Activated CD8-positive, alpha-beta T cell treated with anti-CD3 and anti-CD28 coated beads, Interleukin-2, amount 10 ng/mL, durations not matched to agents 7 days and 5 days (primary cell): ENCODE measurements at places on chromosomes 11 and 22.

- no peak overlapping the region for H3K27ac ChIP-seq
- peaks cover 2% of the 10 kb centered on the region for H3K27me3 ChIP-seq
- H3K4me3 ChIP-seq: no peak overlapping the region
- no peaks in the 10 kb centered on the region for H3K4me1 ChIP-seq
These were observed 49.6 kb upstream of the NECTIN1 start for GRCh38 chr11:119778391-119779194.

- H3K4me3 ChIP-seq: no peak overlapping the region
- no peak for DNase-seq
- H3K27ac ChIP-seq: no peak overlapping the region
- H3K4me1 ChIP-seq: no peaks in the 10 kb centered on the region
These were observed 31.6 kb upstream of the KCNQ1OT1 start for GRCh38 chr11:2731130-2732125.

- peak overlapping the region; percentile 67 for H3K27ac ChIP-seq
- peak; percentile 59 for DNase-seq
- H3K27me3 ChIP-seq: no peaks in the 10 kb centered on the region
- H3K36me3 ChIP-seq: peaks cover 10% of the 10 kb centered on the region
- peaks cover 65% of the 10 kb centered on the region for H3K4me1 ChIP-seq
- H3K4me3 ChIP-seq: peak overlapping the region; percentile 92
These were observed 437 bp downstream of the KIAA0930 start for GRCh38 chr22:45240104-45240809.

GRCh38 chr11:71339396-71339881 is 87.1 kb upstream of the SHANK2 start:
- DNase-seq: no peak
- H3K4me3 ChIP-seq: no peak overlapping the region
- H3K4me1 ChIP-seq: no peaks in the 10 kb centered on the region
- no peaks in the 10 kb centered on the region for H3K36me3 ChIP-seq

DNA sequence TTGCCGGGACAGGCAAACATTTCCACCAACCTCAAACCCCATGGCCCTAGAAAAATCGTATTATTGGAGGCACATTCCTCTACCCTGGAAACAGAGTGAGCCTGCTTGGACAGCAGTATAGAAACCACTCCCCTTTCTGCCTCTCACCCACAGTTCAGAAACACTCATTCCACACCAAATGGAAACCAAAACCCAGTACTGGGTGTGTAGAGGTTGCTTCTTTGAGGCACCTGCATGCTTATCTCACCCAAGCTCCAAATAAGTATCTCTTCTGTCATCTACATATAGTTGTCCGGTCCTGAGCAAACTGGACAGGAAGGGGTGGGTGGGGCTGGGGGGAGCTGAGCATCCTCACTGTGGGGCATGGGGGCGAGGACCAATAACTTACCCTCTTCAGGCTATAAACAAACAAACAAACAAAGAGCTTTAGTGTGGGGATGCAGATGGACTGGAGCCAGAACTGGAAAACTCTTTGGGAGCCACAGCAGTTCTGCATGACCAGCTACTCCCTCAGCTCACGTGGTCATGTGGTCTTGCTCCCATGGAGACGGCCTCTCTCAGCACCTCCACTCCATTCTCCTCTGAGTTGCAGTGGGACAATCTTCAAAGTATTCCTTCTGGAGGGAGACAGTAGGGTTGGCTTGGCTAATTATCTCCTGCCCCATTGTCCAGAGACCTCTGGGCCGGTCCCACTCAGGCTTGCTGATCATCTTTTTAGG is 1.0 kb upstream of the PLAAT2 start:
- H3K27ac ChIP-seq: peak overlapping the region; percentile 75
- H3K4me1 ChIP-seq: peaks cover 66% of the 10 kb centered on the region
- peak; percentile 59 for DNase-seq
- no peak overlapping the region for H3K4me3 ChIP-seq

DNA sequence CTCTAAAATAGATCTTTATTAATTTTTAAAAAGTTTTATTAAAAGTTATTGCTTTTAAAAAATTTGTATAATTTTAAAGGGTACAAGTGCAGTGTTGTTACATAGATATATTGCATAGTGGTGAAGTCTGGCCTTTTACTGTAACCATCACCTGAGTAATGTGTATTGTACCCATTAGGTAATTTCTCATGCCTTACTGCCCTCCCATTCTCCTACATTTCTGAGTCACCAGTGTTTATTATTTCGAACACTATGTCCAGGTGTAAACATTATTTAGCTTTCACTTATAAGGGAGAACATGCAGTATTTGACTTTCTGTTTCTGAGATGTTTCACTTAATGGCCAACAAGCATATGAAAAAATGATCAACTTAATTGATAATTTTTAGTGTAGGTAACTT is 2.3 kb downstream of the OR51G1 start:
- no peaks in the 10 kb centered on the region for H3K4me1 ChIP-seq
- no peak for DNase-seq
- H3K4me3 ChIP-seq: no peak overlapping the region
- H3K36me3 ChIP-seq: no peaks in the 10 kb centered on the region
- no peak overlapping the region for H3K27ac ChIP-seq
- no peaks in the 10 kb centered on the region for H3K27me3 ChIP-seq

DNA sequence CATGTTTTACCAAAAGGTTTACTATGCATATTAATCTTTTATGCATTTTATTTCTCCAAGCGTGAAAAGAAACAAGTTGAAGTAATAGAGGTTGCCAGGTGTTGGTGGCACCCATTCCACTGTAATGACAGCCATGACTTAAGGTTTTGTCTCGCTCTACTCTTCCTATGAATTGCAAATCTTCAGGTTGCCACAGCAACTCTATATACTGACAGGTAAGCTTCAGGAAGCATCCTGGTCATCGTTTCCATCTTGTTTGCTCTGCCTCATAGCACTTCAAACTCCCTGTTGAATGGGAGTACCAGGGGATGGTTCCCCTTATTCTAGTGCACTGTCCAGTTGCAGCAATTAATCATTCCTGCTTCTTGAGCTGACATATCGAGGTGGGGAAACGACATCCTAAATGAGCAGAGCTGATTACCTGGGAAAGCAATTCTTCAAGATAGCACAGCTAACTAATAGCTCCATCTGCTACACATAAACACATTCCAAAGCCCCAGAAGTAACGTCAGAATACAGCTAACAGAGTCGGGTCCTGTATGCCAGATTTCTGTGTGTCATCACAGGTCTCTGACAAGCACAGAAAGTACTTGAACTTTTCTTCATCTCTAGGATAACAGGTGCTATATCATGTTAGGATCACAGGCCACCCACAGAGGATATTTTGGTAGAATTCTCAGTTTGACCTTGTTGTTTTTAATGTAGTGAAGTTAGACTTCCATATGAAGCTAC is 80.3 kb downstream of the CADM1 start:
- no peak overlapping the region for H3K27ac ChIP-seq
- no peak overlapping the region for H3K4me3 ChIP-seq
- no peaks in the 10 kb centered on the region for H3K36me3 ChIP-seq
- H3K4me1 ChIP-seq: no peaks in the 10 kb centered on the region
- DNase-seq: no peak

DNA sequence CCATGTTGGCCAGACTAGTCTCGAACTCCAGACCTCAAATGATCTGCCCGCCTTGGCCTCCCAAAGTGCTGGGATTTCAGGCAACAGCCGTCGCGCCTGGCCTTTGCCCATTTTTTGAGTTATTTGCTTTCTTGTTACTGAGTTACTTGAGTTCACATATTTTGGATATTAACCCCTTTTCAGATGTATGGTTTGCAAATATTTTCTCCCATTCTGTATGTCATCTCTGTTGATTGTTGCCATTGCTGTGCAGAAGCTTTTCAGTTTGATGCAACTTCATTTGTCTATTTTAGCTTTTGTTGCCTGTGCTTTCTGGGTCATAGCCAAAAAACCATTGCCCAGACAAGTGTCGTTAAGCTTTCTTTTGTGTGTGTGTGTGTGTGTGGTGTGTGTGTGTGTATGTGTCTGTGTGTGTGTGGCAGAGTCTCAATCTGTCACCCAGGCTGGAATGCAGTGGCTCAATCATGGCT is 6.8 kb downstream of the TSGA10IP start:
- H3K4me1 ChIP-seq: peaks cover 10% of the 10 kb centered on the region
- peaks cover 10% of the 10 kb centered on the region for H3K27me3 ChIP-seq
- no peak for DNase-seq
- H3K27ac ChIP-seq: no peak overlapping the region
- no peaks in the 10 kb centered on the region for H3K36me3 ChIP-seq

GRCh38 chr22:44622147-44622427 is 79.9 kb upstream of the PRR5 start:
- no peak overlapping the region for H3K4me3 ChIP-seq
- no peak overlapping the region for H3K27ac ChIP-seq
- H3K27me3 ChIP-seq: peaks cover 4% of the 10 kb centered on the region
- peaks cover 7% of the 10 kb centered on the region for H3K4me1 ChIP-seq
- H3K36me3 ChIP-seq: no peaks in the 10 kb centered on the region

DNA sequence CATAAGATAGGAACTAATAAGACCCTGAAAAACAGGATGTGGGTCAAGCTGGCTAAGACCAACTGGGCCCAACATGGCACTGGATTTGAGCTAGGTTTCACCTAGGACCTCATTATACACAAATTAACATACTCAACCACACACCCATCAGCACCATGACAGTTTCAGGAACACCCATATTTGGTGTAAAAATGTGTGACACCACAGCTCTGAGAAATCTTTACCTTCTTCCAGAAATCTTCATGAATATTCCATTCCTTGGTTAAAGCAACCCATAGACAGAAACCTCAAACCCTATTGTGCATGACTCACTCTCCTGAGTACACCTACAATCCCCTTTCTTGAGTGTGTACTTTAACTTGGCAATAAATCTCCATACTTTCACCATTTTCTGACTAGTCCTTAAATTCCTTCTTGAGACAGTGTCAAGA is 378.8 kb downstream of the DYNC2H1 start:
- peaks cover 10% of the 10 kb centered on the region for H3K4me1 ChIP-seq
- no peaks in the 10 kb centered on the region for H3K27me3 ChIP-seq
- no peak for DNase-seq
- no peak overlapping the region for H3K27ac ChIP-seq

DNA sequence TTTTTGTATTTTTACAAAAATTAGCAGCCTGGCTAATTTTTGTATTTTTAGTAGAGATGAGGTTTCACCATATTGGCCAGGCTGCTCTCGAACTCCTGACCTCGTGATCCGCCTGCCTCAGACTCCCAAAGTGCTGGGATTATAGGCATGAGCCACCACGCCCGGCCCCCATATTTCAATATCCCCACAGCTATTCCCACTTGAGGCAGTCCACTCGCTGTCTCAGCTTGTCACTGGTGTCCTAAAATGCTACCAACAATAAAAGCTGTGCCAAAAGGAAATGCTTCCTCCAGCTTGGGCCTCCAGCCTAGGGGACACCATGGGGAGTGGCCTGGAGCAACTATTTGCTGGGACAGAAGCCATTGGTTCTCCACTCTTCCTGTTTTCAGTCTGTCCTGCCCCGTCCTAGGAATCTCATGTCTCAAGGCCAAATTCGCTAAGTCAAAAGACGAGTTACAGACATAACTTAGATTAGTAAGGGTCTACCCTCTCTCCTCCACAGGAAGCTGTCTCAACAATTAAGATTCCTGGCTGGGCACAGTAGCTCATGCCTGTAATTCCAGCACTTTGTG is 7.3 kb upstream of the SPINDOC start:
- no peaks in the 10 kb centered on the region for H3K36me3 ChIP-seq
- H3K4me3 ChIP-seq: no peak overlapping the region
- peaks cover 2% of the 10 kb centered on the region for H3K4me1 ChIP-seq
- no peak for DNase-seq

GRCh38 chr11:102810950-102811660 is 13.1 kb upstream of the MMP1 start:
- no peak overlapping the region for H3K27ac ChIP-seq
- H3K4me3 ChIP-seq: no peak overlapping the region
- H3K4me1 ChIP-seq: no peaks in the 10 kb centered on the region
- H3K27me3 ChIP-seq: no peaks in the 10 kb centered on the region

GRCh38 chr11:9716275-9717039 is 52.6 kb downstream of the SWAP70 start:
- H3K27me3 ChIP-seq: peaks cover 3% of the 10 kb centered on the region
- peak overlapping the region; percentile 2 for H3K27ac ChIP-seq
- H3K4me1 ChIP-seq: peaks cover 21% of the 10 kb centered on the region
- DNase-seq: no peak
- H3K36me3 ChIP-seq: peaks cover 15% of the 10 kb centered on the region
